Putamen (tissue), 1 donor: ENCODE measurements at places on chromosomes 11 and 22.

GRCh38 chr11:29389793-29390192, 627.0 kb downstream of the KCNA4 start:
- no peak for DNase-seq

GRCh38 chr11:33691066-33691864, 9.4 kb downstream of the C11orf91 start:
- DNase-seq: no peak

DNA sequence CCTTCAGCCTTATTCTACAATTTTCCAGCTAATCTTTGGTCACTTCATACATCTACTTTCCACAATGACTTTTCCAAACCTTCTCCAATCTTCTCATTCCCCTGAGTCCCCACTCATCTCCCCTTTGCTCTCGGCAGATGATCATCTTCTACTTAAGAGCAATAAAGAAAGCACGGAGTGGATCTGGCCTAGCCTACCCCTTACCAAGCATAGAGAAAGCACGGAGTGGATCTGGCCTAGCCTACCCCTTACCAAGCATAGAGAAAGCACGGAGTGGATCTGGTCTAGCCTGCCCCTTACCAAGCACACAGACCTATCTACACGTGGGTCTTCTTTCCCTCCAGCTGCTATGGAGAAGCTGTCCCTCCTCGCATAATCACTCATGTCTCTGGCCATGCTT, 558.6 kb downstream of the OPCML start:
- no peak for DNase-seq

DNA sequence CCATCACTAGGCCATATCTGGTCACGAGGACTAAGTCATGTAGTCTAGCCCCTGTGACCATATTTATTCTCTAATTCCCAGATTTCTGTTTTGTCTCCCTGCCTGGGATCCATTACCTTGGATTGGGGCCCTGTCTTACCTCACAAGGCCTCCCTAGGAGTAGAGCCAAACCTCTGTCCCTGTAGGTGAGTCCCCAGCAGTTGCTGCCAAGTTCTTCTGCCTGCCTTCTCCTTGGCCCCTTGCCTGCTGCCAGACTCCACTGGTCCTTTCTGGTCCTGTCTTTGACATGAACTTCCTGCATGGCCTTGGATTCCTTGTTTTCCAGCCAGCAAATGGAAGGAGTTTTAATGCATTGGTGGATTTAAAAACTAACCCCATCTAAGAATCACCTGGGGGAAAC, 35.6 kb upstream of the CADM1 start:
- DNase-seq: no peak

- no peak for DNase-seq
Observed at GRCh38 chr11:123535401-123535800, 105.3 kb downstream of the GRAMD1B start.

- DNase-seq: no peak
Observed at GRCh38 chr11:36193290-36193619, 96.0 kb downstream of the COMMD9 start.

DNA sequence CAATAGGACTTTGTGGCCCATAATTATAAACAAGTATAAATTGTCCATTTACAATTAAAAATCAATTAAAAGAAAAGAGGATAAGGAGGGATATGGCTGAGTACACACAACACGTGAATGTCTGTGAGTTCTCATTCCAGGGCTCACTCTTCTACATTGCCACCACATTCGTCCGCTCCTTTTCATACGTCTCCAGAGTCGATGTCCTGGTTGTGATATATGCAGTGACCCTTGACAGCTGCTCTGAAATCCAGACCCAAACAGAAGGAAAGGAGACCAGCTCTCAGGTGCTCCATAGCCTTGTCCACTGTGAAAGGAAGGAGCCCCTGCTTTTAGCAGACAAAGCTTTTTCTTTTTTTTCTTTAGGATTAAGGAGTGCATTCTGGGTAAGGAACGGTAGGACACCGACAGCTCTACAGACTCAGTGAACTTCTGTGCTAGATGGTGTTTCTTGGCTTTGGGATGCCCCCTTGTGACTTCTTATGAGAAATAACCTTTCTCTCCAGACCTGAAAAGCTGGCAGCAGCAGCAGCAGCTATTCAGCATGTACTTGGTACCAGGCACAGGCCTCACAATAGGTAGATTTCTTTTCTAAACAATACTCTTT, 19.7 kb upstream of the DNAJB13 start:
- peak; percentile 81 for DNase-seq

- DNase-seq: no peak
Observed at GRCh38 chr11:94747601-94748041, 20.5 kb upstream of the AMOTL1 start.

DNA sequence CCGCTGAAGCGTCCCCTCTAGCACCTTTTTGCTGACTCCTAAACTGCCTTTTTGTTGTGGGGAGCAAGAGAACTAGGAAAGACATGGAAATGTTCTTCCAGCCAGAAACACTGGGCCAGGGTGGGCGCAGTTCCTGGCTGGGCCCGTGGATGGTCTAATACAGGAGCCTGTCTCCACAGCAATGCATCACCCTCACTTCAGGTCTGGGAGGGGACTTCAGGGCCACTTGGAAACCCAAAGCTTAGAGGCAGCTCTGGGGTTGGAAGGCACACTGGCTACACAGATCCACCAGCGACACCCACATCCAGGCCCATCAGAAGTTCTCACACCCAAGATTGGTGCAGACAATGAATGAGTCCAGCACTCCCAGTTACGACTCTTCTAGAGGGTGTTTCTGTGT, 120.3 kb downstream of the ETS1 start:
- no peak for DNase-seq

- DNase-seq: no peak
Observed at GRCh38 chr11:70416881-70417280, 18.6 kb downstream of the CTTN start.

- DNase-seq: no peak
Observed at GRCh38 chr11:109490953-109491635, 69.1 kb downstream of the C11orf87 start.
